ENCODE measurements at places on chromosomes 7 and 10. TPM values are rescaled to one million over a fixed set of nuclear protein-coding genes. Genes with fewer than 3 reads are reported as not detected.

DNA sequence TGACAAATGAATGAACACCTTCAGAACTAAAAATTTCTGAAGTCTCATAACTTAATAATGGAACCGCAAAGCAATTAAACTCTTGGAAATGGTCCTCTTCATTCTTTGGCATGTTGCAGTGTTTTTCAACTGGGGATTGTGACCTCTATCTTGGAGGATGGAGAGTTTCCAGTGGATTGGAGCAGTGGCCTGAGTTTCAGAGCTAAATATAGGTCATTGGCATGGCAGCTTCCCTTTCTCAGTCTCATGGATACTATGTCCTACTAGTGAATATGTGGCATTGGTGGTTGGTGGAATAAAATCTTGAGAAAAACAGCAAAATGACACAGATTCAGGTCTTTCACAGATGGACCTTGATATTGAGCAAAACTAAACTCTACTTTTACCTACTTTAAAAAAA is 24.1 kb upstream of the EPC1 start:
- no peak overlapping the region for H3K4me3 ChIP-seq
- H3K36me3 ChIP-seq: peaks cover 21% of the 10 kb centered on the region
- no peaks in the 10 kb centered on the region for H3K27me3 ChIP-seq
- DNase-seq: no peak
- peaks cover 63% of the 10 kb centered on the region for H3K4me1 ChIP-seq

DNA sequence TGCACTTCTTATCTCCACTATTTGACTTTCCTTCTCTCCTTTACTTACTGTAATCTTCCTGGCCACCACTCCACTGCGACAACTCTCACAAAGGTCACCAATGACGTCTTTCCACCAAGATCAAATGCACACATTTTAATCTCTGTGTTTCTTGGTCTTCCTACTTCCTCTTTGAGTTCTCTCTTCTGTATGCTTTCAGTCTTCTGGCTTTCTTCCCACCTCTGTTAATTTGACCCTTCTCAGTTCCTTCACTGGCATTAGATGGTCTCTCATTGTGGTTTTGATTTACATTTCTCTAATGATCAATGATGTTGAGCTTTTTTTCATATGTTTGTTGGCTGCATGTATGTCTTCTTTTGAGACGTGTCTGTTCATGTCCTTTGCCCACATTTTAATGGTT is 31.9 kb downstream of the FAM107B start:
- peaks cover 28% of the 10 kb centered on the region for H3K4me1 ChIP-seq
- H3K27me3 ChIP-seq: no peaks in the 10 kb centered on the region
- H3K4me3 ChIP-seq: peak overlapping the region; percentile 2
- peaks cover 3% of the 10 kb centered on the region for H3K36me3 ChIP-seq
- H3K27ac ChIP-seq: peak overlapping the region; percentile 78

- H3K4me1 ChIP-seq: peaks cover 11% of the 10 kb centered on the region
- H3K4me3 ChIP-seq: no peak overlapping the region
- no peaks in the 10 kb centered on the region for H3K36me3 ChIP-seq
- DNase-seq: no peak
Observed at GRCh38 chr10:124033887-124034218, 59.5 kb downstream of the CHST15 start.

DNA sequence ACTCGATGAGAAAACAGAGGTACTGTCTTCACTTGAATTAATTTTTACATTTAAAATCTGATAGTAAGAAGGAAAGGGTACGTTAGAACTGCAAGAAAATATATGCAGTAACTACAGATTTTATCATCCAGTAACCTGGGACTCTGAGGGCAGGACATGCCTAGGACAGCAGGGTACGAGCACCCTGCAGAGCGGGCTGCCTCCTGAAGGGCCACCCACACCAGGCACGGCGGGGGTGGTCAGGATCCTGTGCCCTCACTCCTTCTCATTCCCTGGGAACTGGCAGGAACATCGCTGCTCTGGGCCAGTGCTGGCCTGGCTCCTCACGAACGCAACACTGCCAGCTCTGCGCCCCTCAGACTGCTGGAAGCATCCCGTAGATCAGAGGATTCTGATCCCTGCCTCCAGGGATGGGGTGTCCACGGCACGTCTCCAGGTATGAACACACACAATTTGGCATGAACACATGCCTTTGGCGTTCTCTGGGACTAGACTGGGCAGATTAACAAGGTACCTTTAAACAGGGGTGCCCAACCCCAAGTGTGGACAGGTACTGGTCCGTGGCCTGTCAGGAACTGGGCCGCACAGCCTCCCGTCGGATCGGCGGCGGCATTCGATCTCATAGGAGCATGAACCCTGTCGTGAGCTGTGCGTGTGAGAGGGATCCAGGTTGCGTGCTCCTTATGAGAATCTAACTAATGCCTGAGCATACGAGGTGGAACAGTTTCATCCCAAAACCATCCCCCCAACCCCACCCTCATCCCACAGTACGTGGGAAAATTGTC is 99.3 kb upstream of the FAM20C start:
- peaks cover 4% of the 10 kb centered on the region for H3K27me3 ChIP-seq
- no peak for DNase-seq
- no peak overlapping the region for H3K27ac ChIP-seq
- H3K4me1 ChIP-seq: peaks cover 2% of the 10 kb centered on the region
- no peaks in the 10 kb centered on the region for H3K36me3 ChIP-seq
- no peak overlapping the region for H3K4me3 ChIP-seq

- H3K27me3 ChIP-seq: no peaks in the 10 kb centered on the region
- H3K36me3 ChIP-seq: peaks cover 23% of the 10 kb centered on the region
- no peak overlapping the region for H3K4me3 ChIP-seq
- no peaks in the 10 kb centered on the region for H3K4me1 ChIP-seq
Observed at GRCh38 chr10:129605266-129605985, 138.4 kb downstream of the MGMT start.

DNA sequence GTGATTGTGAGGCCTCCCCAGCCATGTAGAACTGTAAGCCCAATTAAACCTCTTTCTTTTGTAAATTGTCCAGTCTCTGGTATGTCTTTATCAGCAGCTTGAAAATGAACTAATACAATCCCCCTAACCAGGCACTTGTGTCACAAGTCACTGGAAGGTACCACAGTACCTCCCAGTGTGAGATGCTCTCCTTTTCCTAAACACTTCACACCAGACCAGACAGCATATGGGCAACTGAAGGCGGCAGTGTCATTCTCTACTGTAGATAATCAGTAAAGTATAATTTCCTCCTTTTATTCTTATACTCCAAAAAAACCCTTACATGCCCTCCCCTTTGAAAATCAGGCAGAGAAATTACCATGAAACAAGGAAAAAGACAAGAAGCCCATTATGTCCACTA is 113.2 kb downstream of the CALN1 start:
- no peak overlapping the region for H3K4me3 ChIP-seq
- H3K27ac ChIP-seq: no peak overlapping the region
- H3K27me3 ChIP-seq: no peaks in the 10 kb centered on the region
- no peaks in the 10 kb centered on the region for H3K4me1 ChIP-seq
- no peak for DNase-seq

GRCh38 chr7:18520450-18521235 is 25.1 kb downstream of the HDAC9 start:
- DNase-seq: no peak
- H3K27ac ChIP-seq: no peak overlapping the region
- H3K27me3 ChIP-seq: no peaks in the 10 kb centered on the region

DNA sequence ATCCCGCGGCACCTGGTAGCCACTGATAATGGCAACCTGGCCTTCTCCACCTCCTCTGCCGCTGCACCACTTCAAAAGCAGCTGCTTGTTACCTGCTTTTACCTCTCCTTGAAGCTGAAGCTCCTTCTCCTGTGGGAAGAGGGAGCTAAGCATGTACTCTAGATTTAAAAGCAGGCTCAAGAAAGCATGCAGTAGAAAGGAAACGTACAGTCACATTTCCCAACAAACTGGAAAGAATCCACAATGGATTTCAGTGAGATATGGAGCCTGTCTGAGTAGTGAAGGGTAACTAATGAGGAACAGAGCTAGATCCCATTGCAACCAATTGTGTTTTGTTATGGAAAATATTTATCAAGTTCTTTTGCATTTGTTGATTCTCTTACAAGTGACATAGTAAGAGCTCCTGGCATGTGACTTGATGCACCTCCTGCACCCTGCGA is 457.4 kb upstream of the GALNT17 start:
- peaks cover 15% of the 10 kb centered on the region for H3K27me3 ChIP-seq

Gene SPDYE8
- total RNA-seq: not detected

Gene MLXIPL
- total RNA-seq: not detected
